ENCODE measurements at places on chromosomes 4 and X.
A peak's percentile ranks its signal among the peaks of the same experiment; 100 is the strongest.

DNA sequence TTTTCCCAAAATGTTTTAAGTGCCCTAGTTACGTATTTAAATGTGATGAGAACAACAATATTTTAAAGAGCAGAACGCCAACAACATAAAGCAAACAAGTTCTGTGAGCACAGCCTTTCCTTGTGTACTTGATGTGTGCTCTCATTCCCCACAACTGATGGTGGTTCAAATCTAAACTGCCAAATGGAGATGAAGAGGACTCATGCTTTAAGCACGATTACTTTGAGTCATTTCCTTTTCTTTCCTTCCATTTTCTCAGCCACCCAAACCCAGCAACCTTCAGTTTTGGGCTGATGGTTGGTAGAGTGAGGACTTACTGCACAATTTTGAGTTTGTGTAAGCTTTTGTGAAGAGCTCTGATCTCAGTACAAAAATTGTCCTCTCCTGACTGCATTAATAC, 1.7 kb downstream of the NSD2 start:
- no peak for DNase-seq

DNA sequence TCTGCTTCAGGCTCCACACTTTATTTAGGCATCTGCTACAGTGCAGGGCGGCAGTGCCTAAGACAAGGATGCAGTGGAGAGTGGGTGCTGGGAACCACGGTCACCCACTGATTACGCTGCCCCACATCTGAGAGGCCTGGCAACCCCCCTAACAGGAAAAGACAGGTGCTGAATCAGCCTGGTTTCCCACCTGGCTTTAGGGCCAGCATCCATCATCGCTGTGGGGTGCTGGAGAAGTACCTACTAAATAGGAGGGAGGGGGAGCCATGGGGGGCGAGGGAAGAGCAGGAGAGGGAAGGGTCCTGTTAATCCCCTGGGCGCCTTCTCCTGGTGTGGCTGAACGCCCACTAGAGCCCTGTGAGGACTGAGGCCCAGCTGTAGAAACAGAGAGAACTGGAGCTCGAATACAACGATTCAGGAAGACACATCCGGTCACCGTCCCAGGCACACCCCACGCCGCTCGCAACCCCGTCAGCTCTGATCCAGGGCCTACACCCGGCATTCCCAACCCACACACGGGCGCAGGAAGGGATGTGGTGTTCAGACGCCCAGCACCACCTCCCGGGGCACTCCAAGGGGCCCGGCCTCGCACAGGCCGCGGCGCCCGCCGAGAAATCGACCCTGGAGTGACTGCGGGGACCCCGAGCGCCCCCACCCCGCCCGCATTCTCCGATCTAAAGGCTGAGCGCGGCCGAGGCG, 554 bp downstream of the DCTD start:
- DNase-seq: no peak

GRCh38 chr4:110867251-110867960, 244.5 kb upstream of the PITX2 start:
- no peak for DNase-seq

DNA sequence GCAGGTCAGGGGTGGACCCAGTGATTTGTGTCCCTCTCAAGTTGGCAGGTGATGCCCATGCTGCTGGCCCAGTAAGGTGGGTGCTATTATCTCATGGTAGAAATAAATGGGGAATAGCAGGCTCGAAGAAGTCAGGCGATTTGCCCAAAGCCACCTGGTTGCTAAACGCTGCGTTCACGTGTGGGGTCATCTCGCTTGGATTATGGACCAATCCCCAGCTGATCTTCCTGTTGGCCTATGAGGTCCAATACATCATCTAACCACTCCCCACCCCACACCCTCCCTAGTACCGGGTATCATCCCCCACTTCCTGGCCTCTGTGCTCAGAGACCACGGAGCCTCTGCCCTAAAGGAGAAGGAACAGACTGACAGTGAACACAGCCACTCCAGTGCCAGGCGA, 18.3 kb upstream of the MSX1 start:
- DNase-seq: no peak

DNA sequence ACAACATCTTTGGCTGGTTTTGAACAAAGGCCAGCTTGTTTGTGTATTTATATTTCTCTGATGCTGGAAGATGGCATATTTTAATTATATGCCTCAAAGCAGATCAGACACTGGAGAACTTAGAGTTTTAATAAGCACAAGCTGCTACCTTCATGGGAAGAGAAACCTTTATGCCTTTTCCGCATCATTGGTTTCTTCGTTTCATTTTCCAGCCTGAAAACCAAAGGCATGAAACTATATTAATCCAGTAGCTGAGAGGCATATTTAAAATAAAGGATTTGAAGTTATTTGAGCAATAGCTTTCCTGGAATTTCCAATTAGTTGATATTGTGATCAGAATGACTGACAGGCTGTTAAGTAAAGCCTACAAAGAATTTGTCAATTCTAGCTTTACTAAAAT, 141.0 kb downstream of the ARHGAP24 start:
- no peak for DNase-seq

GRCh38 chrX:30812326-30812725, 76.7 kb downstream of the TAB3 start:
- no peak for DNase-seq

GRCh38 chr4:25811374-25811690, 51.5 kb downstream of the SEL1L3 start:
- DNase-seq: no peak

DNA sequence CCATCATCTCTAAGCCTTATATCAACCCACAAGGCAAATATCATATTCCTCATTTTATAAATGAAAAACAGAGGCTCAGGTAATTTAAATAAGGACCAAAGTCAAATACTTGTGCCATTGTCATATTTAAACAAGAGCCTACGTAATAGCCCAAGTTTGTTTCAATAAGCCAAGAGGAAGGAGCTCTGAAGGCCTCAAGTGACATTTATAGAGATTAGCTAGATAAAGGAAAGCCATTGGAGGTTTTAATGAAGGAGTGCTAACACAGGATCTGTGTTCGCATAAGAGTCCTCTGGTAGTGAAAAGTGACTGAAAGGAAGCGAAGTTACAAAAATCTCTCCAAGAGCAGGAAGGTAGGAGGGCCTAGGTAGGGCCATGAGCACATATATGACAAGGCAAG, 384.9 kb upstream of the NOCT start:
- DNase-seq: no peak

GRCh38 chrX:114611018-114611619, 27.2 kb downstream of the HTR2C start:
- DNase-seq: peak; percentile 22

DNA sequence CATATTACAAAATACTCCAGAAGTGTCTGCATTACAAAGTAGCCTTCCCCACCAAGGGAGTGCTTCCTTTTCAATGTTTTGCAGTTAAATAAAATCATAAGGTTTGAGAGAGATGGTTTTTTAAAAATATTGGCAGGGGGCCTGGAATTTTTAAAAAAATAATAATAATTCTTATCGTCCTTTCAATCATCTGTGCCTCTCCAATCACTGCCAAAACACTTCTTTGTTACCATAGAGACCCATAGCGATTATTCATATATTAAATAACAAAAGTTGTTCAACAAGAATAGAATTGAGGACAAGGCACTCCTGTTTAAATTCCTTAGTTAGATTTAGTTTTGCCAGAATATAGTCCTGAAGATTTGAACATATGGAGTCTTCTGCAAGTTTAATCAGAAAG, 203.1 kb downstream of the FAT4 start:
- DNase-seq: no peak

GRCh38 chr4:74932832-74933561, at the start of gene PARM1:
TSS of gene PARM1 (plus strand) at chr4:74933116. CDS start at chr4:74933328, 212 bp downstream.
- DNase-seq: peak; percentile 92

- peak; percentile 30 for DNase-seq
These were observed 1099.8 kb upstream of the TENM3 start for GRCh38 chr4:181143250-181143854.

DNA sequence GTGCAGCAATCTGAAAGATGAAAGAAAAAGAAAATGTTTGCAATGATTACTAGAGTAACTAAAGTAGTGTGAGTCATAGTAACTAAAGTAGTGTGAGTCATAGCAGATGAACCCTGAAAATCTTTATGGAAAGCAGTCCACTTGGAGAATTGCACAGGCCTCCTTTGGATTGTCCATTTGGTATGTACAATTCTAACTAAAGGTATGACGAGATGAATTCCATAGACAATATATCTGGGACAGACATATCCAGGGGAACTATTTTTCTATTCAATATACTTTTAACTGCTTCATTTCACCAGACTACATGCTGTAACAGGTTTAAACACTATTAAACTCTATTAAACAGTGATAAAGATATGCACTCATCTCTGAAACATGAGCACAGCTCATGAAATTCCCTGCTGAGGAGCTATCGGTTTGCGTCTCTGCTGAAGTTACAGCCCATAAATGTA, 798.7 kb downstream of the PCDH7 start:
- no peak for DNase-seq

- DNase-seq: no peak
These were observed 253.4 kb upstream of the CASK start for GRCh38 chrX:42176789-42177188.

DNA sequence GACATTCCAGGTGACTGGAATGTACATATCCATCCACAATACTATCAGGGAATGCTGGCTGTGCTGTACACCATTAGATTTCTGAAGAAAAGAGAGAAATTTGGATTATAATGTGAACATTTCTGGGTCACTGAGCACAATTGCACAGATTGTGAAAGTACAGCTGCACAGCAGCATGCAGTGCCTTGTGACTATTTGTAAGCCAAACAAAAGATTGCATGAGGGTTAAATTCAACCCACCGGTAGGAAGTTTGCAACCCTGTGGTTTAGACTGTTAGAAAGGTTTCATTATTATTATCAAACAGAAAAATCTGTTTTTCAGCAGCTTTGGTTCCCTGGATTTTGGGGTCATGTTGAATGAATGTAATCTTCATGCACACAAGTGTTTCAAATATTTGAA, 24.5 kb downstream of the DDIT4L start:
- DNase-seq: no peak

- DNase-seq: no peak
These were observed 20.9 kb upstream of the IQCM start for GRCh38 chr4:149836546-149836945.

All from H7 (cell line).